ENCODE measurements at places on chromosomes 11 and 22.

DNA sequence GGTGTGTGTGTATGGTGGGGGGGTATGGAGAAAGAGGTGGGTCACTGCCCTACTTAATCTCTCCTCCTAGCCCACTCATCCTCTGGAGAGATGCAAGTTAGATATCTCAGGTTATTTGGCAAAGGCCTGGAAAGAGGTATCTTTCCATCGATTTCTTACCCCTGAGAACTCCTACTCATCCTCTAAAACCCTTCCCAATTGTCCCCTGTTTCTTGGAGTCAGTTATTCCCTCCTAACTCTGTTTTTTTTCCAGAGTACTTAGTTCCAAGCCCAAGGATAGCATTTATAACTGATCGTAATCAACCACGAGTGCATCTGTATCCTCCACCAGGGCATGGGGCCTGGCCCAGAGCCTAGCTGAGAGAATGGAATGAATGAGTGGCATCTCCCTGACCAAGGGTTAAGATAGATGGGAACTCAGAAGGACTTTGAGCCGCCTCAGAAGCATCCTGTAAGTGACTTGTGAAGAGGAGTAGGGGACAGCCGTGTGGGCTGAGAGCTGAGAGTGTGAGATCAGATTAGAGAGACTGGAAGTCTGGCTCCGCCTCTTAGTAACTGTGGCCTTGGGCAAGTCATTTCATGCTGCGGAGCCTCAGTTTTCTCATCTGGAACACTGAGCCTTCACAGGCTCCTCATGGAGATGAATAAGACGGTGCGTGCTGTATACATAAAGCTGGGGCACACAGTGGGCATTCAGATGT lies 16.2 kb downstream of the CD6 start:
- no peak for DNase-seq

GRCh38 chr22:43390166-43390565 lies 21.6 kb upstream of the MPPED1 start:
- DNase-seq, result no peak

GRCh38 chr11:75249704-75250103 lies 9.1 kb downstream of the TPBGL start:
- DNase-seq, result no peak

- no peak for DNase-seq
These were observed 9.5 kb upstream of the CHRM1 start for GRCh38 chr11:62930666-62931065.

GRCh38 chr22:47329727-47330650 lies 567.5 kb downstream of the TBC1D22A start:
- DNase-seq, result no peak

DNA sequence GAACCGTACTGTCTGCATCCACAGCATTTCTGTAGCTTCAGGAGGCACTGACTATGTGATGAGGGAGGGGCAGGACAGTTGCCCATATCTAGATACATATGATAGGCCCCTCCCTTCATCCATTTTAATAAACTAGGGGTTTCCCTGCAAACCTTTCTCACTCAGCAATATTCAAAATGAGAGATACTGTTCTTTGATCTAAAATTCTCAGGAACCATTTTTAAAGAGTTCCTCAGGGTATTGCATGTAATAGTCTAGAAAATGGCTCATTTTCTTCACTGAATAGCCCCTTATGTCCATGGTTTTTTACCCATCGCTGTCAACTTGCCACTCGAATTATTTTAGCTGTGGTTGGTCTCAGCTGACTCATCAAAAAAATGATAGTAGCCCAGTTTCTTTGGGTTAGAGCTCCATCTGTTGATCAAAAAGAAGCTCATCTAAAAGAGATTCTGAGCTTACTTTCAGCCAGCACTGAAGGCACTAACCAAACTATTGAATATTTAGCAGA lies 37.0 kb upstream of the DNAJB7 start:
- DNase-seq, result no peak

GRCh38 chr11:114384487-114384886 lies 15.8 kb downstream of the C11orf71 start:
- DNase-seq, result no peak

DNA sequence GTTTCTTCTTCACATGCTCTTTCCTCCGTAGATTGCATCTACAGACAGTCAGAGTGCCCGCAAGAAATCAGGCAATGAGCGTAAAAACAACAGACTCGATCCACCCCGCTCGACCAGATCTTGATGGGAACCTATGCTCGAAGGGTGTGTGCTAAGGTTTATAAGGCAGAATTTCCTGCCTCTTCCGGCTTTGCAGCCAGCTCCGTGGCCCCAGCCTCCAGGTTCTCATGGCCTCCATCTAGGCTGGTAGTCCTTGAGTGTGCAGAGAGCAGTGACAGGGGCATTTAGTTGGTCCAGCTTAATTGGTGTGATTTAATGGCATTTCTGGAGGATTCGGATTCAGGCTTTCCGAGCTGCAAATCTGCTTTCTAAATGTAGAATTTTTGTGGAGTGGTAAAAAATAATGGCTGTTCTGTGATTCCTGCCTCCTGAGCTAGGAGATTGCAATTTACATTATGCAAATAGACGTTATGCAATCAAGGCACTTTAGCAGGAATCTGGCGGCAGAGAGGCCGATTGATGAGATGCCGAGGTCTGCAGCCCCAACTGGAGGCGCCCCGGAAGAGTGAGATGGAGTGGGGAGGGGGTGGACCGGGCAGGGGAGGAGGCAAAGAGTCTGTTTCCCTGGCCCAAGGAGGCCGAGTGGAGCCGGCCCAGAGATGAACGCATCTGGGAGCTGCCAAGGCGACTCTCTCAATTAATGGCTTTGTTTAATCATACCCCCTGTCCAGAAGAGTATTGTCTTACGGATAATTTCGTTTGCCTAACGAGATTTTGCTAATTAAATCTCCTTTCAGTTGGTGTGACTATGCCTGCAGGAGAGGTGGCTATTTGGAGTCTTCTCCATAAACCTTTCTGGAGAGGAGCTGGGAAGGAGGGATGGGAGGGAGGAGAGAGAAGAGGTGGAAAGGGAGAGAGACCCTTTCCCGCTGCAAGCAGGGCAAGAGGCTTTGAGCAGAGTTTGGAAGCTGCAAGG lies 75.3 kb downstream of the PKNOX2 start:
- DNase-seq, result no peak

DNA sequence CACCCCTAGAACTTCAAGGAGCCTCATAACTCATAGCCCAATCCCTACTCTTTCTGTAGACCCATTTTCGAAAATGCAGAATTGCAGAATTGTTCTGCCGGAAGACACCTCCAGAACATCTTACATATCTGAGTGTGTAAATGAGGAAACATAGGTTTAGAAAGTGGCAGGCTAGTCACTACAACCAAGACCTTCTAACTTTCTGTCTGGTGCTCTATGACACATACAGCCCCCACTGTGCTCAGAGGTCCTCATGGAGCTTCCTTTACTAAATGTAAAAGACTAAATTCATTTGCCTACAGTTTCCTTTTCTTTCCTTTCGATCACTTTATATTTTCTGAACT lies 132.1 kb upstream of the DDI1 start:
- no peak for DNase-seq

- no peak for DNase-seq
These were observed 192.7 kb downstream of the SHANK2 start for GRCh38 chr11:71059662-71060061.

GRCh38 chr11:120985718-120986569 lies 38.0 kb upstream of the TBCEL start:
- peak; percentile 42 for DNase-seq

- no peak for DNase-seq
These were observed 12.8 kb upstream of the LMO1 start for GRCh38 chr11:8276528-8276927.

DNA sequence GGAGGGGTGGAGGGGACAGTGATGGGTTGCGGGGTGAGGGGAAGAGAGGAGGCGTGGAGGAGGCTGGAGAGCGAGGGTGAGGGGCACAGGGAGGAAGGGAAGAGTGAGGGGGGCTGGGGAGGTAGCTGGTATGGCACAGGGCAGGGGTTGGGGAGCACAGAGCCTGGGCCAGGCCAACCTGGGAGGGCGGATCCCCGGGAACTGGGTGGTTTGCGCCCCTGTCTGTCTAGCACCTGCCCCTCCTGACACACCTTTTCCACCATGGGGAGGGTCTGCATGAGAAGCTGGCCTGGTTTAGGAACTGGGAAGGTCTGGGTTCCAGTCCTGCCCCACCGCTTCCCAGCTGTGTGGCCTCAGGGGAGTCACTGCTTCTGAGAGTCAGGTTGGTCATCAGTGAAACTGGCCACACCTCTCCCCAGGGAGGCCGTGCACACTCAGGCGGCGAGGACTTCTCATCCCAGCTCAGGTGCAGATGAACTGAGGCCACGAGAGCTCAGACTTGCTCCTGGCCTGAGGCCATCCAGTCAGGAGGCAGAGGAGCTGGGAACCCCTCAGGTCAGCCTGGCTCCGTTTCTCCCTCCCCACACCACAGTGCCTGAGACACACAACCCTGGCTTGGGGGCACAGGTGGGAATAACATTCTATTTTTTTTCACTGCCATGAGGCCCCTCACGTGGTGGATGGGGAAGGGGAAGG lies 95.6 kb downstream of the PHF21B start:
- no peak for DNase-seq

GRCh38 chr11:123302751-123303195 lies 107.7 kb upstream of the CLMP start:
- DNase-seq, result no peak

DNA sequence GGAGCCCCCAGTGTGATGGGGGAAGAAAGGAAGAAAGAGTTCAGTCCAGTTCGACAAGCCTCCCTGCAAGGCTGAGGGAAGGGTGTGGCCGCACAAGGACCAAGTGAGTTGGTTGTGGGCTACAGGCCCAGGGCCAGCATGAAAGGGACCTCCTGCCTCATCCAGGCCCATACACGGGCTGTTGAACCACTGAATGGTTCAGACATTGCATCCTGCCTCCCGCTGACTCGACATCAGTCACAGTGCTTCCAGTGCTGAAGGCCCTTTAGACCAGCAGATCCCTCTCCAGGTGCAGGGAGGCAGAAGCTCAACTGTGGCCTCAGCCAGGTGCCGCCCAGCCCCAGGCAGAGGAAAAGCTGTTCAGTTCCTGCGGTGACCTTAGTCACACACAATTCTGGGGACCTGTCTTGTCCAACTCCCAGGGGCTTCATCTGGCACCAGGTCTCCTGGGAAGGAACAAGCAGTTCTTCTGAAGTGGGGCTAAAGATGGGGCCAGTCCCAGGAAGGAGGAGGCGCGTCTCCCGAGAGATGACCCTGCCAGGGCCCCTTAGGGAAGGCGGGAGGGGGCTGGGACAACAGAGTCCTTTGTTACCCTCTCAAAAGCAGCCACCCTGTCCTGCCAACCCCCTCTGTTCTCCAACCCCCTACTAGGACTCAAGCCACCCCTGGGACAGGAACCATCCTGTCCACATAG lies 6.6 kb downstream of the ARRB1 start:
- DNase-seq, result no peak

- no peak for DNase-seq
These were observed 546 bp downstream of the GNB1L start for GRCh38 chr22:19853879-19854777.

- DNase-seq, result no peak
These were observed 54.3 kb upstream of the CLMP start for GRCh38 chr11:123249354-123249753.

DNA sequence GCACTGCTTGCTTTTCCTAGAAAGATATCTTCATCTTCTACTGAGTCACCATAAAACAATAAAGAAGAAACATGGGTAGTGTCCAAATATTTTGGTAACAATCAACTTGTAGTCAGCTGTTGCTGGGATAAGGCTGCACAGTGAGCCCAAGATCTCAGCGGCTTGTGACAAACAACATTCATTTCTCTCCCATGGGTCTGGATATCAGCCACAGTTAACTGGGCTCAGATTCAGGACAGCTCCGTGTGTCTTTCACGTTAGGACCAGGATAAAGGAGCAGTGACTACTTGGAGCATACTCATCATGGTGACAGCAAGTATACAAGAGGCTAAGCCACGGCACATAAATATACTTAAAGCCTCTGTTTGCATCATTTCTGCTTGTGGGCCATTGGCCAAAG lies 27.9 kb upstream of the GRK3 start:
- no peak for DNase-seq

GRCh38 chr11:123054301-123055065 lies 7.5 kb downstream of the HSPA8 start:
- peak; percentile 69 for DNase-seq

DNA sequence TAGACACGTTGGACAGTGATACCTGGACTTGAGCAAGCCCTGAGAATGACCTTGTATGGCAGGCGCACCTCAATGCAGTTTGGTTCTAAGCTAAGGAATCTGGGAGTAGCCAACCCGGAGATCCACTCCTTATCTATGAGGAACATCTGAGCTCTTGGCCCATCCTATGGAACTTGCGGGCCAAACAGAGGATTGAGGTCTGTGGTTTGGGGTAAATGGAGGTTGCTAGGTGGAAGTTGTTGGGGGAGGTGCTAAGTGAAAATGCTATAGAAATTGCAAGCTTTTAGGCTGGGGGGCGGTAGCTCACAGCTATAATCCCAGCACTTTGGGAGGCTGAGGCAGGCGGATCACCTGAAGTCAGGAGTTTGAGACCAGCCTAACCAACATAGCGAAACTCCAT lies 8.9 kb downstream of the GDPD5 start:
- no peak for DNase-seq

GRCh38 chr11:35010654-35011053 lies 94.2 kb downstream of the PDHX start:
- DNase-seq, result no peak

DNA sequence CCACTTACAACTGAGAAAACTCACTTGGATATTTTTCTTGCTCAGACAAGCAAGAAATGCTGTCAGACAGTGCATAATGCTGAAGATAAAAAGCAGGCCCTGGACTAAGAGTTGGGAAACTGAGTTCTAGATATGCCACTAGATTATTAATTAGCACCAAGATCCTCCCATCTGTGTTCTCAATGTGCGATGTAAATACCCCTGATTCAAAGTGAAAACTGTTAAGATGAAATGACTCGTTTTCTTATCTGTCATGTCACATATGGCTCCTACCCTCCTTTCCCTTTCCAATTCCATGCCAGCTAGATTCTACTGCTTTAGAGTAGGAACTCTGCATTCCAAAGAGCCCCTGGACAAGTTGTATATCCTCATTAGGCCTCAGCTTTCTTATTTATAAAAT lies 88.9 kb upstream of the CLNS1A start:
- no peak for DNase-seq

DNA sequence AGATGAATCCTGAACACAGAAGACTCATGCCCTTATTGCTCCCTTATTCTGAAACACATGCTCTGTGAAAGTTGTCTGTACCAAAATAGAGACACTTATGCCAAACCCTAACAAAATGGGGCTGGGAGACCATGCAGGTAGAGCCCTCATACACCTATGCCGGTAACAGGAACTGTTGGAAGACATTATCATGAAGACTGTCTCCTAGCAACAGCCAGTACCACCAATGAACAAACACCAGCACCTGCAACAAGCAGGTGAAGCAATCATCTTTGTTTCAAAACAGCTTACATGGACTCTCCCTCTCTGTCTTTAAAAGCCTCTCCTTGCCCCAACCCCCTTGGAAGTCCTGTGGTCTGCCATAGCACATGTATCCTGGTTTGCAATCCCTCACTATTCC lies 17.2 kb downstream of the SLC5A4 start:
- peak; percentile 79 for DNase-seq

GRCh38 chr11:86515297-86516094 lies 140.8 kb downstream of the CCDC81 start:
- DNase-seq, result no peak

GRCh38 chr11:830295-831117 lies 2.2 kb upstream of the CD151 start:
- DNase-seq, result peak; percentile 72
